ENCODE measurements at places on chromosomes 16 and 17.

DNA sequence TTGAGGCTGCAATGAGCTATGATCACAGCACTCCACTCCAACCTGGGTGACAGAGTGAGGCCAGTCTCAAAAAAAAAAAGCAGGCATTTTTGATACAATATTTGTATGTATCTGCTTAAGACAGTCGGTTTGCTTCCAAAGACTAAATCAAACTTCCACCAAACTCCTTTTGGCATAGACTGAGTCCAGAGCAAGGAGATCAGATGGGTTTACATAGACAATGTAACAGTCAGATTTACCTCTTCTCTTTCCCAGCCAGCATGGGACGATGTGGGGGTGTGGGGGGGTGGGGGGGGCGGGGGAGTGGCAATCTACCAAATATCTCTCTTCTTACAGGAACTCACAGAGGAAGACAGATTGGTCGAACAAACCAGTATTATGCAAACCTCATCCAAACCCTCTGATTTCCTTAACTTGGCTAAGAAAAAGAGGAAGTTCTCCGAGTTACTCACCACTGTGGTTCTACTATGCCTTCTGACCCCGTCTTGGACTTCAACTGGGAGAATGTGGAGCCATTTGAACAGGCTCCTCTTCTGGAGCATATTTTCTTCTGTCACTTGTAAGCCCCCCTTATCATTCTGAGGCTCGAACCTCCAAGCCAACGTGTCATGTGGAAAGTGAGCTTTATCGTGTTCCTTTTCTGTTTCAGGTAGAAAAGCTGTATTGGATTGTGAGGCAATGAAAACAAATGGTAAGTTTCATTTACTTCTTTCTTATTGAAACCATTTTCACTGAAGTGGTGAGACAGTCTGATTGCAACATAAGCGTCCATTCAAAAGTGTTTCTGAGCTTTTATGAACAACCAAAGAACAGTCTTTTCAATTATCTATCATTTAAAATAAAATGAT, at the start of gene MILR1:
TSS of gene MILR1 (plus strand) at position 451 of the 848 bp plus-strand sequence. CDS start at position 505, 54 bp downstream.
- peak; percentile 32 for DNase-seq

DNA sequence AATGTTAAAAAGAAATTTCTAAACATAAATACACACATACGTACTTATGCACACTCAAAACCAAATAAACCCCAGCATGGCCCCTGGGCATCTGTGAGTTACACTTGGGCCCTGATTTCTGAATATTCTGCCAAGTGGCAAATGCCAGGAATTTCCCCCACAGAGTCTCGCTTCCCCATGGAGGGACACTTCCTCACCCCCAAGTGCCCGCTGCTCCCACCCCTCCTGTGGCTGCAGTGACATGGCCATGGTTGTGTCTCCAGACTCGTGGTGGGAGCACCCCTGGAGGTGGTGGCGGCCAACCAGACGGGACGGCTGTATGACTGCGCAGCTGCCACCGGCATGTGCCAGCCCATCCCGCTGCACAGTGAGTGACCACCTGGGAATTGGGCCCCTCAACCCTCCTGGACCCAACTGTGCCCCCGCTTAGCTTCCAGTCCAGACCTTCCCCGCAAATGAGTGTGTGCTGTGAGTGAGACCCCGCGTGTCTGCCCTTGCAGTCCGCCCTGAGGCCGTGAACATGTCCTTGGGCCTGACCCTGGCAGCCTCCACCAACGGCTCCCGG, 4.0 kb downstream of the ITGAD start:
- DNase-seq = no peak

DNA sequence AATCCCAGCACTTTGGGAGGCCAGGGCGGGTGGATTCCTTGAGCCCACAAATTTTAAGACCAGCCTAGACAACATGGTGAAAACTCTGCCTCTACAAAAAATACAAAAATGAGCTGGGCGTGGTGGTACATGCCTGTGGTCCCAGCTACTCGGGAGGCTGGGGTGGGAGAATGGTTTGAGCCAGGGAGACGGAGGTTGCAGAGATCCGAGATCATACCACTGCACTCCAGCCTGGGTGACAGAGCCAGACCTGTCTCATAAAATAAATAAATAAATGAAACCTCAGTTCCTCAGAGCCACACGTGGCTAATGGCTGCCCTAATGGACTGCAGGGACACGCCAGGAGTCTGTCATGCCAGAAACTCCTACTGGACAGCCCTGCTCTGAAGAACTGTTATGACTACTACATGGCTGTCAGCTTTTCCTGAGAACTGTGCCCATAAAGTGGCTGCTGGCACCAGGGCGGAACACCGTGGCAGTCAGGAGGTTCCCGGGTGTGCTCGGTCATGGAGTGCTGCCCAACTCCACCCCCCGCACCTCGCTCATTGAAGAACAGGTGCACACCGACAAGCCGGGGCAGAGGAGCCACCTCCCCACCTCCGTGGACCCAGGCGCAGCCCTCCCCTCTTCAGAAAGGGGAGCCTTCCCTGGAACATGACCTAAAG, 4.3 kb downstream of the TMEM11 start:
- no peak for DNase-seq

- DNase-seq = no peak
Measured at GRCh38 chr16:88591577-88592021, 21.4 kb downstream of the ZC3H18 start.

DNA sequence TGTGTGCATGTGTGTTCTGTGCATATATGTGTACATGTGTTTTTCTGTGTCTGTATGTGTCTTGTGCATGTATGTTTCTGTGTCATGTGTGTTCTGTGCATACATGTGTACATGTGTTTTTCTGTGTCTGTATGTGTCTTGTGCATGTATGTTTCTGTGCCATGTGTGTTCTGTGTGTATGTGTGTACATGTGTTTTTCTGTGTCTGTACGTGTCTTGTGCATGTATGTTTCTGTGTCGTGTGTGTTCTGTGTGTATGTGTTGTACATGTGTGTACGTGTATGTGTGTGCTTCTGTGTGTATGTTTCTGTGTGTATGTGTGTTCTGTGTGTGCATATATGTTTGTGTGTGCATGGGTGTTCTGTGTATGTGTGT, 8.4 kb upstream of the RAB37 start:
- DNase-seq = no peak

DNA sequence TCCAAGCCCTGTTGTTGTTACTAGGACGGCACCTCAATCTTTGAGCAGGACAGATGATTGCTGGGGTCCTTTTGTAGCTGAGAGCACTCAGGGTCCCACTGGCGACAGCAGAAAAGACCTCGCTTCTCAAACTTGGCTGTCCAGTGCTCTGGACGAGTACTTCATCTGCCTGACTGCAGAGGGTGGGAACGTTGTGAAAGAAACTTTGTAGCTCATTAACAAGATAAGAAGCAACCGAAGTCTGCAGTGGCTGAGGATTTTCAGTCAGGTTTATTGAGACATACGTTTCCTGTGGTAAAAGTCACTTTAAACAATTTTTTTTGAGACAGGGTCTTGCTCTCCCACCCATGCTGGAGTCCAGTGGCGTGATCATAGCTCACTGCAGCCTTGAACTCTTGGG, 191.7 kb downstream of the PRKCB start:
- no peak for DNase-seq

GRCh38 chr17:18250259-18250658, 8.3 kb downstream of the FLII start:
- no peak for DNase-seq

DNA sequence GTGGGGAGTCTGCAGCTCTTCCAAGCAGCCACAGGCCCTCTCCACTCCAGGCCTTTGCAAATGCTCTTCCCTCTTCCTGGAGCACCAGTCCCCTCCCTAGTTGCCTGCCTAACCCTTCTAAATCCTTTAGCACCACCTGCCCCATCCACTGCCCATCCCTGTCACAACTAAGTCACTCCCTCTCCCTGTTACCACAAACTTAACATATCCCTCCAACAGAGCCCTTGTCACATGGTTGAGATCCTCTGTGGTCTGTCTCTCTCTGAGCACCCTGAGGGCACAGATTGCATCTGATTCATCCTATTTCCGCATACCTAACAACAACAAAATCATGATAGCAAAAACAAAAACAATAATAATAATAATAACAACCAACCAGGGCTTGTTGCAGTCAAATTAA, 11.0 kb upstream of the BEAN1 start:
- no peak for DNase-seq

- DNase-seq = peak; percentile 3
Measured at GRCh38 chr17:60493847-60494321, 32.2 kb downstream of the APPBP2 start.

GRCh38 chr16:66162821-66163220, 203.7 kb upstream of the CDH5 start:
- no peak for DNase-seq

DNA sequence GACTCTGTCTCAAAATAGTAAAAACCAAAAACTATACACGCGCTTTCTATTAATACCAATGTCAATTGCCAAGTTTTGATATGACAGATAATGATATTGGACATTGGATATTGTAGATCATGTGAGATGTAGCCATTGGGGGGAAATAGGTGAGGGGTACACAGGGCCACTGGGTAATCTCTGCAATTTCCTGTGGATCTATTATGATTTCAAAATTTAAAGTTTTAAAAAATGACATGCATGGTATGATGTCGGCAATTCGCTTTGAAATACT, 266.0 kb downstream of the PARN start:
- no peak for DNase-seq

DNA sequence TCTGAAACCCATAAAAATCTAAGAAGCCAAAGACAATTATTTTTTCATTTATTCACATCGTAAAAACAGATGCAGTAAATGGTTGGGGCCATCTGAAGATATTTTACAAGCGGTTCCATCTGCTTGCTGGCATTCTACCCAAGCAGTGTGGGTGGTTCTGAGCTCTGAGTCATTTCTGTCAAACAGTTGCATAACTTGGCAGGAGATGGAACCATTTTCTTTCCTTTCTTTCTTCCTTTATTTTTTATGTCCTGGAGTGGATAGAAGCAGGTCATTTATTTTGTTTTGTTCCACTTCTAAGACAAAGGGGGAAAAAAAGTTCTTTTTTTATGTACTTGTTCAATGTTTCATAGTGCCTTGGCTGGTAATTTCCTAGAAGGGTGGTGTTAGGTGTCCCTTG, 1151.9 kb upstream of the GOT2 start:
- DNase-seq = peak; percentile 89

- no peak for DNase-seq
Measured at GRCh38 chr17:77303620-77304019, 162.9 kb downstream of the SEC14L1 start.

GRCh38 chr17:79732804-79733691, 2.3 kb downstream of the ENPP7 start:
- no peak for DNase-seq

GRCh38 chr16:69724981-69725479, 1.3 kb downstream of the NQO1 start:
- no peak for DNase-seq

- no peak for DNase-seq
Measured at GRCh38 chr17:32514606-32515005, 27.8 kb downstream of the CDK5R1 start.

GRCh38 chr16:74623214-74623838, 16.4 kb upstream of the GLG1 start:
- DNase-seq = peak; percentile 20

- no peak for DNase-seq
Measured at GRCh38 chr17:77531002-77531401, 390.2 kb downstream of the SEC14L1 start.

GRCh38 chr17:13476720-13477119, 125.0 kb downstream of the HS3ST3A1 start:
- no peak for DNase-seq

DNA sequence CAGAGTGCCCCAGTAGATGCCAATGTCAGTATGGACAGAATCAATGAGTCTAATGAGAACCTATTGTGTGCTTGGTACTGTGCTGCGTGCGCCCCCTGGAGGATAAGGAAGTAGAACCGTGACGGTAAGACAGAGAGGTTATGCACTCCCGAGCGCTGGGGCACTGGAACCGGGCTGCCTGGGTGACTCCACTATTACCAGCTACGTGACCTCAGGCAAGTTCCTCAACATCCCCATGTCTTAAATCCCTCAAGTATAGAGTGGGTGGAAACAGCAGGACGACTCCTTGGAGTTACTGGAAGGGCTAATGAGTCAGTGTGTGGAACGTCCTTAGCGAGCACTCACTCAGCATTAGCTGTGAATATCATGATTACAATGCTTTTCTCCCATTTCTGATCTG, 16.2 kb downstream of the CHST4 start:
- DNase-seq = no peak

- no peak for DNase-seq
Measured at GRCh38 chr17:1078831-1079561, 82.1 kb downstream of the TIMM22 start.

All from fibroblast of skin of left quadriceps (primary cell).